ENCODE measurements at places on chromosomes 7 and 10. TPM values are rescaled to one million over a fixed set of nuclear protein-coding genes. Genes with fewer than 3 reads are reported as not detected.

DNA sequence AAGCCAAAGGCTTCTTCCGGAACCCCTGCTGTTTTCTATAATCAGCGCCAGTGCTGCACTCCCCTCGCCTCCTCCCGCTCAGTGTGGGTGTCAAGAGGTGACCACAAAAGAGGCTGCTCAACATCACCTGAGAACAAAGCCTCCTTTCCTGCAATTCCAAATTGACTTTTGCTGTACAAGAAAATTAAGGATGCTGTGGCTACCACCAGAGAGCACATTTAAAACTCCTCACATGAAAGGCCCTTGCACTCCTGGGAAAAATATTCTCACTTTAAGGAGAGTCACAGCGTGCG, 96.4 kb downstream of the HIPK2 start:
- no peak for DNase-seq

DNA sequence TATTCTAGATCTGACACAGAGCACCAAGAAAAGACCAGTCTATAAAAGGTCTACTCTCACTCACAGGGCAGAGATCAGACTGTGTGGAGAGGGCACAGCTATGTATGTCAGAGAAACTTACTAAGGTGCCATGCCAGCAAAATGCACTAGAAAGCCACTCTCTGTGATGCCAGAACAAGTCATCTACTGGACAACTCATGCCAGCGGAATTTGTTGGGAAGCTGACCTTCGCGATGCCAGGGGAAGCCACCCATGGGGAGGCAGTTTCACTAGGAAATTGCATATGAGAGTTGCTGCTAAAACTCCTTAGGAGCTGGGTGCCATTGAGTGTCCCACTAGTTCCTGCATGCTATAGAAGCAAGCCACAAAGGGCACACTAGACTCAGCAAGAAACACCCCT, 58.5 kb downstream of the MICU1 start:
- no peak for DNase-seq

GHRHR gene
- not detected for total RNA-seq

DNA sequence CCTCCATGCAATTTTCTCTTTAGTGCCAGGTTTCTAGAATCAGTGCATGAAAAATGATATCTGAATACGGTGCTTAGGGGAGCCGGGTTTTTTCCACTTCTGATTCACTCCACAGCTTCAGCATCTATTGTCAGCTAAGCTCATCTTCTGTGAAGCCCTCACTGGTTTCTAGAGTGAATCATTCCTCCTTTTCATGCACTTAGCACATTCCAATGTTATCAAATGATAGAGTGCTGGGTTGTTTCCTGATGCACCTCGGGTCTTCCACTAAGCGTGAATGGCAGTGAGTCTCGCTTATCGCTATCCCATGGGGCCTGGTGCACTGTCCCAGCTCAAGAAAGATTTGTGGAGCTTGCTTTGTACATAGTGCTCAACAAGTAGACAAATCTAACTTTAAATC, 170.9 kb upstream of the RHEB start:
- no peak for DNase-seq

CCDC172 gene
- not detected for total RNA-seq

DNA sequence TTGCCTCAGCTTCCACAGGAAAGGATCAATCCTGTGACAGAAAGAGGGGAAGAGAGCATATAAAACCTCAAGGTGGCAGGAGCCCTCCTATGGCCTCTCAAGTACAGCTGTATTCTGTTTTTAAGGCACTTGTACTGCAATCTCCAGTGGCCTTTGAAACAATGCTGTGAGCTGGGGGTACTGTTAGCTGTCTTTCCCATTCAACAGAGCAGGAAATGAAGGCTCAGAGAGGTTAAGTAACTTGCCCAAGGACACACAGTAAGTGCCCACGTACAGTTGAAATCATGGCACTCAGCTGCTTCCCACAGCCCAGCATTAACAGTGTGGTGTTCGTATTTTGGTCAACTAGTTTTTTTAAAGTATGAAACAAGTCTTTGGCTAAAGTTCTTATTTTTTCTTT, 34.0 kb downstream of the DUSP5 start:
- no peak for DNase-seq

- DNase-seq, result no peak
Observed at GRCh38 chr7:77425101-77426051, 9.2 kb upstream of the GSAP start.
